NCI-H226 (cell line): ENCODE measurements at places on chromosomes 3 and 15.

DNA sequence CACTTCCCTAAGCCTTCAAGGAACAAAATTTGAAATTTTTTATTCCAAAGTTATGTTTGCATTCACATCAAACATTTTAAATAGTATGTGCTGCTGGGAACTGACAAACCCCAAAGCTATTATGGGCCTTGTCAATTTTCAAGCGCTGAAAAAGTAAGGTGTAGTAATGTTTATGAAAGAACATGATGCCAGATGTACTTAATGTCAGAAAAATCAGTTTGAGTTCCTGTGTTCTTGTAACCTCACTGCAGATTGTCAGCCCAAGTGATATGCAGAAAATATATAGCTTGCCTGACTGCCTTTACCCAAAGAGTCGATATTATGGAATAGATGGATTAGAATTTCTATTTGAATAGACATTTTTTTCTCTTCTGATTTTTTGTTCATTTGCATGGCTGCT, 20.8 kb upstream of the DIPK2A start:
- no peak for DNase-seq

DNA sequence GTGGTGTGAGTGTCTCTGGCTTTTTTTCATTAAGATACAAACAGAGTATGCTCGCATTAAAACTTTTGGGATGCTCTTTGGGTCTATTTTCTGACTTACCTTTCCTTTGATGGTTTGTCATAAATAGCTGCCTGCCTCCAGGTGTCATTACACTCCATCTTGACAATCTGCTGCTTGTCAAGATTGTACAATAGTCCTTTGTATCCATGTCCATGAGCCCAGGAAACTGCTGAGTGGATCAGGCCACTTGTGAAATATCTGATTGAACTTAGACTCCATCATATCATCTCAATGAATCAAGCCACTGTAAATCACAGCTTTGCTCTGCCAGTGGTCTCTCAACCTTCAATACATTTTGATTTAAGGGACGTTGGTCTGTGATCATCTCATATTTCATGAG, 135.2 kb downstream of the ECT2 start:
- no peak for DNase-seq

DNA sequence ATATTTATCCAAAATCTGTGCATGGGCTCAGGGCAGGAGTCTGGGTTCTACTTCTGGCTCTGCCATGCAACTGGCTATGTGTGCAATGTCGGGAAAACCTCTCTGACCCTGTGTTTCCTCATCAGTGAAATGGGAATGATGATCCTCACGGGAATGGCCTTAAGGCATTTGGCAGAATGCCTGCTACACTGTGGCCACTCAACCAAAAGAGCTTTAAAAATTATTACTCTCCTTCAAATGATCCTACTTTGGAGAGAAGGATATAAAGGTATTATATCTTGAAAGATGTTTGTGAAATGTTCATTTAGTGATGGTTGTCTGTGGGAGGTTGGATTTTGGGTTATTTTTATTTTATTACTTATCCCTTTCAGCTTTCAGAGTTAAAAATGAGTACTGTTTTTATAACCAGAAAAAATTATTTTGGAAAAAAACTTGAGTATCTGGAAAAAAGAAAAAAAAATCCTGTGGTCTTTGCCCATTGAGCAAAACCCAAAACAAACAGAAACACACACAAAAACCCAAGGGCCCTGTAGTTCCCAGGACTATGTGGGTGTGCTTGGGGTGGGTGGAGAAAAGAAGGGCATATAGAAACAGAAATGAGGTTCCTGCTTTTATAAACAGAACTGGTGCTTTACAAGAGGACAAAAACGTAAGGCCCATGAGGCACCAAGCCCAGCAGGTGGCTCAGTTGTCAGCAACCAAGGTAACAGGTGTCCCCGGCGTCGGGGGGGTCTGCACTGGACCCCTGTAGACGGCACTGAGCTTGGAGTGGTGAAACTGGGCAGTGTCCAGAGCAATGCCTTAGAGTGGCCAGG, 22.0 kb downstream of the RGMA start:
- no peak for DNase-seq

DNA sequence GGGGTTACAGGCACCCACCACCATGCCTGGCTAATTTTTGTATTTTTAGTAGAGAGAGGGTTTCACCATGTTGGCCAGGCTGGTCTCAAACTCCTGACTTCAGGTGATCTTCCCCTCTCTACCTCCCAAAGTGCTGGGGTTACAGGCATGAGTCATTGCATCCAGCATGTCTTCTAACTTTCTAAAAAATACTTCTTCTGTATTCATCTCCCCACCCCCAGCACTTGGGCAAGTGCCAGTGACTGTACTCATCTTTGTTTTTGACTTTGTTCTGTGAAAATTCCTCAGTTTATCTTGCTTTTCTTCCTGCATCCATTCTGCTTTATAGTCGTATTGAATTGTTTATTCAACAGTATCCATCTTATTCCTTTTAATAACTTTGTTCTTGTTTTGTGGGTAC, 47.6 kb downstream of the ARIH1 start:
- peak; percentile 56 for DNase-seq

GRCh38 chr3:177473903-177474302, 276.6 kb upstream of the TBL1XR1 start:
- no peak for DNase-seq

GRCh38 chr15:39199076-39199475, 381.8 kb upstream of the THBS1 start:
- DNase-seq = no peak

GRCh38 chr3:34067536-34068051, 269.2 kb downstream of the PDCD6IP start:
- no peak for DNase-seq

GRCh38 chr15:39792025-39792843, 9.6 kb upstream of the FSIP1 start:
- no peak for DNase-seq

- no peak for DNase-seq
These were observed 18.9 kb upstream of the LMOD3 start for GRCh38 chr3:69141313-69141712.

DNA sequence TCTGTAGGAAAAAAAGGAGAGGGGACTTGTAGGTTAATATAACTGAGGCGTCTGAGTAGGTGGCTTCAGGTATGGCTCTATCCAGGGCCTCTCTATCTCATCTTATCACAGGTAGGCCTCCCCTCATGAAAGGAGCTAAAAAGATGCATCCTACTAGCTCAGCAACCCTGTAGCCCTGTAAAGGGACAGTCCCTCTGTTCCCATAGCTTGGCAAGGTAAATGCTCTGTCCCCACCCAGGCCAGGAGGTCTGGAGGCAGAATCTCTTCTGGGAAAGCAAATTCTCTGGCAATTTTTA, 135.2 kb downstream of the CHSY1 start:
- no peak for DNase-seq

DNA sequence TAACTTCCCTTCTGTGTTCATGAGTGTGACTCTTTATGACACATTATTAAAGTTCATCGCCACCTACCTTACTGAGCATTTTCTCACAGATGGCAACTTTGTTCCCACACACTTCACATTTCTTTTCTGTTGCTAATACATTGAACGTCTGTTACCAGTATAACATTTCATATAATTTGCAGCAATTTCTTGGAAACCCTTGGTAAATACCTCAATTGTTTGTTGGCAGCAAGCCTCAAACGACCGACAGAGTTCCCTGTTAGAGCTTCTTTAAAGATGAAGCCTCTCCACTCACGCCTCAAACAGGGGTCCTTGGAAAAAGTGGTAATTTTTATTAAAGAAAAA, 3.2 kb upstream of the CHSY1 start:
- no peak for DNase-seq

- DNase-seq = no peak
These were observed 140.1 kb downstream of the CHSY1 start for GRCh38 chr15:101111570-101112262.

DNA sequence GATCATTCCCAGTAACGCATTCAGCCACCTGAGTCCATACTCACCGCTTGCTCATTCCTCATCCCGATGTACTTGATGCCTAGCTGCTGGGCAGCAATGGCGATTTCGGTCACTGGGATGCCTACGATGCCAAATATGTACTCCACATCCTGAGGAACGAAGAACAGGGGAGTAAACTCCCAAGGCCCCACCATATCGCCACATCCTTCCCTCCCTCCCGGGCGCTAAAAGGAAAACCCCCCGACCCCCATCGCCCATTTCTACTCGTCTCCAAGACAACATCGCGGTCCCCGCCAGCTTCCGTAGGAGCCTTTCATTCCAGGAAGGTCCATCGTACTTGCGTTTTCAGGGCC, 347 bp downstream of the HACL1 start:
- DNase-seq = no peak

- no peak for DNase-seq
These were observed 230.7 kb upstream of the TPRG1 start for GRCh38 chr3:188941103-188941502.

DNA sequence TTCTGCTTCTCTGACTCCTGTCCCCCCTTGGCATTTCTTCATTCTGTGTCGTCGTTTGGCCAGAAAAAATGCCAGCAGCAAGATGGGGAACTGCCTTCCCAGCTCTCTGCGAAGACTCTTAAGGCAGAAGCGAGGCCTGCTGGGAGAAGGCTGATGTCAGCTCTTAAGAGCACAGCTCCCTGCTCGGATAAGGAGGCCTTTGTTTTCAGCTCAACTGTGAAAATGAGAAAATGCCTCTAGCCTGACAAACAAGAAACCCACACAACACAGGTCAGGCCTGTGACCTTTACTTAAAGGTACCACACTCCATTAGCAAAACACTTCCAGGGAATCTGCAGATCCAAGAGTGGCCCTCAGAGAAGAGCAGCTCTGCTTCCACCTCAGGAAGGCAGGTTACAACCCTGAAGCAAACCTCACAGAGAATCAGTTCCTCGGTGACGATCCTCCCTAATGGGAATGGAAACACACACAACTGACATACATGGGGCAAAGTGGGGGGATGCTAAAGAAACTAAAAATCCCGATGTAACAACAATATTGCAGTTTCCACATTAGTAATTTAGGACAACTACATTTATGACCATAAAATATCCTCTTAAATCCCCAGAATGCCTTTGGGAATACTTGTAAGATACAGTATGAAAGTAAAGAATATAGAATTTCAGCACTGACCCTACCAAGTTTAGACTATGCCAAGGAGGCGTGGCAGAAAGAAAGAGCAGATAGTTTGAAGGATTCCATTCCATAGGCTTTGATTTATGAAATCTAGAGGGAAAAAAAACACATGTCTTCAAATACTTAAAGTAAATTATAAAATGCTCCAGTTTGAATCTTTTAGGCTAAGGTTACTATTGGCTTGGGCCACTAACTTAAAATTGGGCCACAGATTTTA, 52.1 kb downstream of the VGLL4 start:
- DNase-seq = no peak

GRCh38 chr3:54047568-54047967, 74.8 kb upstream of the CACNA2D3 start:
- DNase-seq = no peak

- no peak for DNase-seq
These were observed 121.8 kb downstream of the ZNF609 start for GRCh38 chr15:64582202-64582601.
